ENCODE measurements at places on chromosomes 3 and 15. TPM values are rescaled to one million over a fixed set of nuclear protein-coding genes. Genes with fewer than 3 reads are reported as not detected.

Gene ANKDD1A
- 7.0 TPM for total RNA-seq

Gene TMEM158
- total RNA-seq = 26.8 TPM

Gene NR2E3
- total RNA-seq = 0.20 TPM

Gene PPP2R3A
- total RNA-seq = 23.5 TPM

Gene SHC4
- total RNA-seq = 0.39 TPM

Gene KLHL40
- total RNA-seq = not detected
